HCEC 1CT (cell line): ENCODE measurements at places on chromosomes 11 and 22.

- DNase-seq, result peak; percentile 60
These were observed 104.0 kb downstream of the FAR1 start for GRCh38 chr11:13772223-13773046.

GRCh38 chr11:44565953-44566949 lies 788 bp downstream of the CD82 start:
- no peak for DNase-seq

DNA sequence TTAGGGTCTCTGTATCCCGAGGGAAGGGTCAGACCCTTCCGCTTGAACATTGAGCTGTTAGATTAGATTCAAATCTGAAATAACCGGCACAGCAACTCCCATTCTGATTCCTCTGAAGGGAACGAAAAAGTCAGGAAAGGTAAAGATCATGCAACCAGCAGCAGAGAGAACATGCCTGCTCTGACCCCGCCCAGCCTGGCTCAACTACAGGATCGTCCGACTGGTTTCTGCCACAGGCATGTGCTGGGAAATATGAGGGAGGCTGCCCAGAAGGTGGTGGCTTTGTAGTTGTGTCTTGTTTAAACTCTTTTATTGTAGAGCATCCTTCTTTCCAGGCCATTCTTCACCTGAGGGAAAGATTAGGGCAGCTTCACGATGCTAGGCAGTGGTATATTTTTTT lies 5.0 kb upstream of the MTNR1B start:
- no peak for DNase-seq

DNA sequence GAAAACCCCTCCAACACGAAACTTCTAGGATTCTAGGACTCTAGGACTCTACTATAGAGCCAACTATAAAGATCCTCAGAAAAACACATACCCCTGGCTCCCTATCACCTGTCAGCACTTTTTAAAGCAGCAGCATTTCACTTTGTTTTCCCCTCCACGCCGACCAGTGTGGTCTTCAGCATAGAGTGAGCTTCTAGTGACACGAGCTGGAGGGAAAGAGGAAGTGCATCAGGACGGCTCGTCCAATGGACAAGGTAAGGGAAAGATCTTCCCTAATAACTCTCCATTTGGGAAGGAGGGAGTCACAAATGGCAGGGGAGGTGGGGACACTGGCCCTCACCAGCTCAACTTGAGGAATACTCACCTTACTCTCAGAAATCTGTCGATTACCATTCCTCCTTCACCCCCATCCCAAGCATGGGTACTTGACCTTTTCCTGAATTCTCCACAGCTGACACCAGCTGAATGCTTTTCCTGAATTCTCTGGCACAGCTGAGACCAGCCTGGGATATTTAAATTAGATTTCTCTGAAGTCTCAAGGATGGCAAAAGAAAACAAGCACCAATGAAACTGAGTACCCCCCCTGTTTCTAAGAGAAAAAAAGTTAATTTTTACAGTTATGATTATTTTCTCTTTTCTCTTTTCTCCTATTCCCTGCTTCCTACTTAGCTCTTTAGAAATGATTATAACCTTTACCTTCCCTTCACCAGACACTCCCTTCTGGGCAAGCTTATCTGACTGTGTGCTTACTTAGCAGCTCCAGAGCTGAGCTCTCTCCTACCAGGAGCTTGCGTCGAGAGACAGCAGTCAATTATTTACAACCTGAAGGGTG lies 33.3 kb upstream of the NNMT start:
- peak; percentile 65 for DNase-seq

GRCh38 chr11:19895776-19896175 lies 183.1 kb downstream of the NAV2 start:
- no peak for DNase-seq

DNA sequence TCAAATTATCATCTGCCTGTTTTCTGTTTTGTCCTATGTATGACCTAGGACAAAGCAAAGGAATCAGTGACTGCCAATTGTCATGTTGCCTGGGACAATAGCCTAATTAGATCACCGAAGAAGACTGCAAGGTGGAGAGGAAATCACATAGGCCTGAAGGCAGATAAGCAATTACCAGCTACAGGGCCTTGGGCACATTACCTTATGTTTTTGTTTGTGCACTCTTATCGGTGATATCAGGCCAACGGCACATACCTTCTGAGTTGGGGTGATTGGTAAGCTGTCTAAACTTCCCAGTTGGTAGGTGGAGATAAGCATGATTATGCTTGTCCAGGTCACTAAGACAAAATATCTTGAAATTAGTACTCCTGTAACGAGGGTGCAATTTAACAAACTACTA lies 58.1 kb upstream of the FAM181B start:
- DNase-seq, result no peak

- no peak for DNase-seq
These were observed 93.2 kb upstream of the SYT13 start for GRCh38 chr11:45379162-45379863.
